Activated CD4-positive, alpha-beta T cell treated with anti-CD3 and anti-CD28 coated beads, Interleukin-2, Interleukin-6, amounts not matched to agents 100 ng/mL and 50 ng/mL, durations not matched to agents 16 hours and 8 hours (primary cell): ENCODE measurements at places on chromosomes 5 and 9.
A peak's percentile ranks its signal among the peaks of the same experiment; 100 is the strongest.

- DNase-seq, result no peak
Observed at GRCh38 chr5:73126381-73126780, 6.0 kb downstream of the TMEM171 start.

DNA sequence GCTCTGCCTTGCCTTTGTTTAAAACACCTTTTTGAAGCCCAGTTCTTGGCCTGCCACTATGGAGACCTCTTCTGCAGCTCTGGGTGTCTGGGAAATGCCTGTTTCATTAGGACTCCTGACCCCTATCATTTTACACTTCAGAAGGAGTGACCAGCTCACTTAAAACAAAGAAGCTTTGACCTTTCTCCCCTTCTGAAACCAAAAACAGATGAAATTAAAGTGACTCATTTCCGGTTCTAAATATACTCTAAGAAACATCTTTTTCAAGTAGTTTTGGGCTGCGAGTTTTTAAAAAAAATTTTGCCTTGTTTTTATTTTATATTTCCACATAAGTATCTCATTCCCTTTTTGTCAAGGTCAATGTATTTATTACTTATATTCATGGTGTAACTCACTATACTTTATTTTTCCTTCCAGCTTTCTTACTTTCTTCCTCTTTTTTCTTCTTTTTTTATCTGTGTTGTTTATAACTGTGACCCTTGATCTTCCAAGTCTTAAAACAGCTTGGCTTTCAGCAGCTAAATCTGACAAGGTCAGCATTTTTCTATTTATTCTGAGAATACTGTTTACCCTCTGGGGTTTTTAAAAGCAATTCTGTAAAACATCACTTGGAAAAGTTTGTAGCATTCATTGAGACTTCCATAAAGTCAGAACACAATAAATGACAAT is 672.9 kb downstream of the NR2F1-AS1 start:
- DNase-seq, result no peak

DNA sequence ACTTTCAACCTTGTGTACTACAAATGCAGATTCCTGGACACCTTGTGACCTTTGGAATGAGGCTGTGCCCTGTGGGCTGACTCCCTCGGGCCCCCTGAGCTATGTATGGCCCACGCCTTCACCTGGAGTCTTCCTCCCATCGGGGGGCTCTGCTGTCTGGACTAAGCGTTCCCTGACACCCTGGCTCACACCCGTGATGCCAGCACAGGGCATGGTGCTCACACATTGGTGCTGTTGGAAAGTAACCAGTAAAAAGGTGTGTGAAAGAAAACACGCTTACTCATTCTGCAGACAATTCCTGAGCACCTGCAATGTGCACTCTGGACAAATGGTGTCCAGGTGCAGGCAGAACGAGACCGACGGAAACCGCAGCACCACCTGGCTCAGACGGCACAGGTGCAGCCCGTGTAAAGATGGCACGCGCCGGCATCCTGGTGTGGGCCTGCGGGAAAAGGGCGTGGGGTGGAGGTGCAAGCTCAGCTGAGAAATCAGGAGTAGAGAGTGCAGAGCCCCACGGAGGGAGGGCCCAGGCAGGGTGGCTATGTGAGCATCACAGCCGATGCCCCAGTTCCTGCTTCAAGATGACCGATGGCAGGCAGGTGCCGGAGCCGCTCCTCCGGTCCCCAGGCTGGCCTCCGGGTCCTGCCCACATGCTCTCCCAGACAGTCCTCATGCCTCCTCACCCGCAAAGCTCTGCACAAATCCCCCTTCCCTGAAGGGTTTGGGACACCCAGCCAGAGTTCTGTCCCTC is 11.0 kb downstream of the LPCAT1 start:
- no peak for DNase-seq

GRCh38 chr9:99579964-99580363 is 241.7 kb upstream of the NR4A3 start:
- no peak for DNase-seq

- DNase-seq, result no peak
Observed at GRCh38 chr9:89277043-89277442, 34.0 kb upstream of the CKS2 start.

- peak; percentile 57 for DNase-seq
Observed at GRCh38 chr5:113020461-113021273, 44.1 kb downstream of the DCP2 start.
